ENCODE measurements at places on chromosomes 3 and 15.

DNA sequence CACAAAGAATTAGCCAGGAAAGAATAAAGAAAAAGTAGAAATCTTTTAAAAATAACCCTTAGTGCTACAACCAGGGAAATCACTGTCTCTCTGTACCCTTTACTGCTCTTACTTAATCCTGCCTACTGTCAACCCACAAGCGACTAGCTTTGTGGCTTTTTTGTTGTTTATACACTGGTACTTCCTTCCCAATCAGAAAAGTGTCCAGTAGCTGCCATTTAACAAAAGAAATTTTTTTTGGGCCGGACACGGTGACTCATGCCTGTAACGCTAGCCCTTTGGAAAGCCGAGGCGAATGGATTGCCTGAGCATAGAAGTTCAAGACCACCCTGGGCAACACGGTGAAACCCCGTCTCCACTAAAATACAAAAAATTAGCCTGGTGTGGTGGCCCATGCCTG lies 13.8 kb upstream of the FAM219B start:
- no peak for DNase-seq

DNA sequence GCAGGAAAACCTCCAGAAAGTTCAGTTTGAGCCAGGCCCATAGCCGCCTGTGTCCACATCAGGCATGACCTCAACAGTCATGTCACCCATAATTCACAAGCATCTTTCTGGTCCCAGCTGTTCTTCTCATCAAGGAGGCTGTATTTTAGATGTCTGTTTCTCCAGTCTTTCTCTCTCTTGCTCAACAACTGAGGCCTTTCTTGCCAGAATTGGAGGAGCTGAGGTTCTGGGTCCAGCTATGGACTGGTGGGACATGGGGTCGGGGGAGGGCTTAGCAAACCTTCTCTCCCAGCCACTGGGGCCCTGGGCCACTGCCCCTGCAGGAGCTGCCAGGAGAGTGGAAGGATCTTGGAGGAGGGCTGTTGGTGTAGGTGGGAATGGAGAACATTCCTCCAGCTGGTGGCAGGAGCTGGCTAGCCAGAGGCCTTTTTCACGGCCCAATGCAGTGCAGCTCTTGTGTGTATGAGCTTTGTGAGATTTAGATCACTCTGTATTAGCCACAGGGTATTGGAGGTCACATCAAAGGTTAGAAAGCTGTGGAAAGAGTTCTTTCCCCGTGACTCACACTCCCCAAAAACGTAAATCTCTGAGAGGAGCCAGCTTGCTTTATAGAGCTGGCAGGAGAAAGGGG lies 23.5 kb downstream of the MAGEF1 start:
- DNase-seq: no peak

DNA sequence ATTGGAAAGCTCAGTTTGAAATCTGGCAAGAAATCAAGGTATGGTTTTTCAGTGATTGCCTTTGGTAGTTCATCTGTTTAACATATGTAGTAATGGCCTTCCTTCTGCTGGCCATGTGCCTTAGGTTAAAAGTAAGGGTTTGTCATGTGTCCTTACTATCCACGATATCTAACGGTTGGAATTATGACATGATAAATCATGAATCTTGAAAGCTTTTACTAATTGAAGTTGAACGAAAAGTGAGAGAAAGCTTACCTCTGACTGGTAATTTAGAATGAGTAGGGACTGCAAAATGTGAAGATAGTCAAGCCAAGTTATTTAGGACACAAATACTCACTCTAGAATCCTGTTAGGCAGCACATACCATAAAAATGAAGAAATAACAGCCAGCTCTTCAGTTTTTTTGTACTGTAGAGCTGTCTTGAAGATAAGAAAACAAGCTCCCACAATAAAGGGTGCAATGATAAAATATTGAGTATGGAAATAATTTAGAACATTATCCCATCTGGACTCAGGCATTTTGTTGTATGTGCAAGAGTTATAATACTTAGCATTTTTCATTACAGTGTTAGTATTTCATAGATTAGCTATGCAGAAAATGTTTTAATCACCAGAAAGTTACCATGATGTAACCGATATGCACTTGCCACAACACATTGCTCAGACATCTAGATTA lies 303.4 kb downstream of the ZNF385D start:
- no peak for DNase-seq

- no peak for DNase-seq
Observed at GRCh38 chr15:33476076-33476475, 165.3 kb downstream of the RYR3 start.

GRCh38 chr3:192413461-192413860 lies 313.9 kb downstream of the FGF12 start:
- no peak for DNase-seq

GRCh38 chr3:17151598-17152373 lies 267.0 kb downstream of the PLCL2 start:
- no peak for DNase-seq

- no peak for DNase-seq
Observed at GRCh38 chr3:61315871-61316270, 64.6 kb upstream of the FHIT start.

Measured in cerebellar nuclear complex (tissue), 1 donor.